ENCODE measurements at places on chromosomes 7 and 10. TPM values are rescaled to one million over a fixed set of nuclear protein-coding genes. Genes with fewer than 3 reads are reported as not detected.

The CCL24 gene
- not detected for total RNA-seq

The FFAR4 gene
- total RNA-seq: not detected

The CALHM1 gene
- not detected for total RNA-seq

The RTKN2 gene
- 0.89 TPM for total RNA-seq

The CDNF gene
- total RNA-seq: 0.51 TPM

The LIPJ gene
- not detected for total RNA-seq

The SFTPD gene
- total RNA-seq: not detected

The CYP2C19 gene
- total RNA-seq: not detected

The AGAP5 gene
- total RNA-seq: 2.7 TPM

The ANKRD22 gene
- not detected for total RNA-seq

The TMEM176B gene
- not detected for total RNA-seq

The LEP gene
- not detected for total RNA-seq

The BTBD16 gene
- total RNA-seq: not detected

The AGMO gene
- under 0.01 TPM for total RNA-seq

The MCM10 gene
- 0.89 TPM for total RNA-seq

The KNDC1 gene
- 3.0 TPM for total RNA-seq

The CHRM2 gene
- total RNA-seq: 6.2 TPM

The PDE6C gene
- not detected for total RNA-seq

The LIPM gene
- total RNA-seq: not detected

The C10orf67 gene
- total RNA-seq: not detected

The MAP3K8 gene
- total RNA-seq: 5.7 TPM

The PTF1A gene
- total RNA-seq: not detected

The LRIT1 gene
- not detected for total RNA-seq

The NMT2 gene
- total RNA-seq: 30.3 TPM

The CTAGE4 gene
- not detected for total RNA-seq
